ENCODE measurements at places on chromosomes 2 and 18.

- no peak for DNase-seq
Observed at GRCh38 chr2:63589148-63589958, 590 bp downstream of the MDH1 start.

GRCh38 chr18:75346671-75347070 lies 80.8 kb downstream of the SMIM21 start:
- no peak for DNase-seq

- DNase-seq = no peak
Observed at GRCh38 chr2:20434588-20435294, 12.1 kb upstream of the RHOB start.

DNA sequence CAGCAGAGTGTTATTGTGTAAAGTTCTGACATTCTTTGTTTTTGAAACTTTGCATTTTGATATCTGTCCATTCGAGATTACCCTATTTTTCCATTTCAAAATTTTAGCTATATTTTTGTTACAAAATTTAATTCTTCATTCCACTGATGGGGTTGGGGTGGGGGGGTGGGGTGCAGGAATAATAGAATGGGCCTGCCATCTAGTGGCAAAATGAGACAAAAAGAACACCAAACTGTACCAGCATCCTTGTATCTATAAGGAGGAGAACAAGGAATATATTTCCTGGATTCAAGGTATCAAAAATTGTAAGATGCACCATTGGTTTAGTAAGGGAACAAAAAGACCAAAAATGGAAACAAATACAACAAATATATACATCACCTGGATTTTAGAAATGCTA lies 27.9 kb upstream of the TTR start:
- DNase-seq = no peak

GRCh38 chr2:54903736-54904554 lies 146.3 kb downstream of the RTN4 start:
- peak; percentile 95 for DNase-seq

DNA sequence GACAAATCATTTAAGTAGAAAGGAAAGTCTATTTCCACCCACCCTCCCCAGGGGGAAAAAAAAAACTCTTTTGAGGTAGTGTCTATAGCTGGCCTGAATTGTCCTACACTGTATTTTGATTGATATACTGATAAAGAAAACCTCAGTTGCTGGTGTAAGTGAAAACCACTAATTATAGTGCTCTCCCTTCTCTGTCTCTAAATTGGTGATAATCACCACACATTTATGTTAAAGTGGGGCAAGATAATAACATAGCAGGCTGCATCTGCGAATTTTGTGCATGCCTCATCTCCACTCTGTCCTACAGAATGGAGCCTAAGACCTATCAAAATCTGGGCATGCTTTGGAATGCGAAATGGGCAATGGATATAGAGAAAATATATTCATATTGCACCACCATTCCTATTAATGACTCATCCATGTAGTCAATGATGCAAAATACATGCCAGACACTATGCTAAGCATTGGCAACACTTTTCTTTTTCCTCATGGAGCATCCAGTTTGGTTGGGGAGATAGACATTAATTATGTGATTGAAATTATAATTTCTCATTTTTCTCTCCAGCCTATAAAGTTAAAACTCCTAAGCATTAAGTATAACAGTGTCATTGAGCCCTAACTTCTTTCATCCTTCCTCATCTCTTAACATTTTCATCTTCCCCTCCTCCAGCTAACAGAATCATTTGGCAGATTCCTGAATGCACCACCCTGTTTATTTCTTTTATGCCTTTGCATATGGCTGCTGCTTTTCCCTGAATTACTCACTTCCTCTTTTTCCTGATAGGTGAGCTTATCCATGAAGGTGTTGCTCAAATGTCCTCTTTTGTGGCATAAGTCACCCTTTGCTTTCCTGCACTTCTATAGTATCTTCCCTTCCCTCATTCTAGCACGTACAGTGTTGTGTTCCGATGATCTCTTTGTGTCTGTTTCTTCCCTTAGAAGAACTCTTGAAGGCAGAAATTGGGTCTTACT lies 58.2 kb downstream of the SLC9A2 start:
- DNase-seq = no peak

GRCh38 chr2:65018141-65018582 lies 29.0 kb downstream of the SLC1A4 start:
- DNase-seq = no peak

GRCh38 chr18:73352546-73352945 lies 484.8 kb upstream of the NETO1 start:
- DNase-seq = no peak

DNA sequence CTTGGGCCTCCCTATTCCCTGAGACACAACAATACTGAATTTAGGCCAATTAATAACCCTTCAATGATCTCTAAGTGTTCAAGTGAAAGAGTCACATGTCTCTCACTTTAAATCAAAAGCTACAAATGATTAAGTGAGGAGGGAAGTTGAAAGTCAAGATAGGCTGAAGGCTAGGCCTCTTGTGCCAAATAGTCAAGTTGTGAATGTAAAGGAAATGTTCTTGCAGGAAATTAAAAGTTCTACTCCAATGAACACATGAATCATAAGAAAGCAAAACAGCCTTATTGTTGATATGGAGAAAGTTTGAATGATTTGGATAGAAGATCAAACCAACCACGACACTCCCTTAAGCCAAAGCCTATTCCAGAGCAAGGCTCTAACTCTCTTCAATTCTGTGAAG lies 286.9 kb downstream of the MEIS1 start:
- DNase-seq = no peak

DNA sequence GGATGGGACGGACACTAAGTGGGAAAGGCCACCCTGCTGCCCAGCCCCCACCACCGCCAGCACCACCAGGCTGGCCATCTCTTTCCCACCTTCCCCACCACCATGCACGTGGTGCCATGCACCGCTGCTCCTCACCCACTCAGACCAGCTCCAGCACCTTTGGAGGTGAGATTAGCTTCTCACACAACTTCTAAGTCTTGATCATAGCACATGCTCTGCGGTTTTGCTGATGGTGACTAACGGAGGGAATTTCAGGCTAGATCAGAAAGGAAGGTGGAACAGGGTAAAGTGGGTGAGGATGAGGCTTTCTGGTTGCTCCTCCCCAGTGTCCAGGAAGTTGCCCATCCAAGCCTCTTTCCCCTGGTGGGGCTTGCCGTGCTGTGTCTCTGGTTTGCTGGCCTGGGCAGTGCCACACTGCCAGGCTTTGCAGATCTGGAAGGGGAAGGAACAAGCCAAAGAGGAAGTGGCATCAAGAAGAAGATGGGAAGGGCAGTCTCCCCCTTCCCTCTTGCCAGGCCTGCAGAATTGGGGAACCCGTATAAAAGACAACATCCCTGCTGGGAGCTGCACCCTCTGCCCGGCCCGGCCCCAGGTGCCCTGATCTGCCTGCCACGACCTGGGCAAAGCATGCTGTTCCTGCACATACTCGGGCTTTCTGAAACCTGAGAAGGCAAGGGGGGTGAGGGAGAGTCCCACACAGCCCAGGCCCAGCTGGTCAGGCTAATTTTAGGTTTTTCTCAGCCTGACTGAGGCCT lies 44.3 kb upstream of the CAB39 start:
- no peak for DNase-seq

- no peak for DNase-seq
Observed at GRCh38 chr2:95061119-95061512, 35.6 kb downstream of the MAL start.

GRCh38 chr2:30341500-30342267 lies 105.4 kb upstream of the LCLAT1 start:
- DNase-seq = no peak

DNA sequence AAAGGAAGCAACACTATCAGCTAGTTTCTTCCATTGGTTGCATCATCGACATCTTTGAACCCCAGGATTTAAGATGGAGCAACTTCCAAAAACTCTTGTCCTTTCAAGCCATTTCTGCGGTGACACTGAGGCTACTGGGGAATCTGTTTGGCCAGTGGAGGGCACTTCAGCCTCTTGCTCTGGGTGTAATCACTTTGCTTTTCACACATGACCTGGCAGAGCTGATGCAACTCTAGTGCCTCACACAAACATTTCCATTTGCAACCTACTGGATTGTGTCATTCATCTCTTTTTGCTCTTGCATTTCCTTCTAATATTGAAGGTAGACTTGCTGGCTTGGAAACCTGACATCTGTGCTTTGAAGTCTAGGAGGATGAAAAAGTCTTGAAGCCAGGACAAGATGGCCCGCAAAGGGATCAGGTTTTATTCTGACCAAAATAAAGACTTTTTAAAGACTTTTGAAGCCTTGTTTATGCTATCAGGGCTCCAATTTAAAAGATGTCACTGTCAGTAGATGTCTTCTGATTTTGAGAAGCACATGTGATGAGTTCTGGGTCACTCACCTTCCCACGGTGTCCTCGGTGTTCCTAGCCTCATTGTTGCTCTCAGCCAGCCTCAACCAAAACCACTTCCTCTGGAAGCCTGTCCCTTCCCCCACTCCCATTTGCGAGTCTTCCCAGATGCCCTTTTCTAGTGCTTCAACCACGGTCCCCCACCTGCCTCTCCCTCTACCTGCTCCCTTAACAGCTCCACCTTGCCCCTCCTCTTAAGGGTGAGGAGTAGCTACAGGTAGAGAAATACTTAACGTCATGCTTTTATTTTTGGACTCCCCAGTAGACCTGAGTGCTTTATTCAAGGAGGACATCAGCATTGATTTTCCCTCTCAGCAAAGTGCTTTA lies 69.7 kb upstream of the KCNE4 start:
- peak; percentile 10 for DNase-seq

- no peak for DNase-seq
Observed at GRCh38 chr18:48904847-48905394, 45.8 kb downstream of the SMAD7 start.

DNA sequence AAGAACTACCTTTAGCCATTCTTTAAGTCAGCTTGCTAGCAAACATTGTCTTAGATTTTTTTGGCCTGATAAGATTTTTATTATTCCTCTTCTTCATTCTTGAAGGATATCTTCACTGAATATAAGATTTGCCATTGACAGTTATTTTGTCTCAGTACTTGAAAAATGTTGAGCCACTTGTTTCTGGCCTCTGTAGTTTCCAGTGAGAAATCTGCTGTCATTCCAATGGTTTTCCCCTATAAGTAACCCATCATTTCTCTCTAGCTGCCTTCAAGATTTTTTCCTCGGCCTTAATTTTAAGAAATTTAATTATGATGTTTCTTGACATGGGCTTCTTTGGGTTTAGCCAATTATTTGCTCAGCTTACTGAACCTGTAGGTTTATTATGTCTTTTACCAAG lies 32.6 kb downstream of the ACOXL start:
- no peak for DNase-seq

DNA sequence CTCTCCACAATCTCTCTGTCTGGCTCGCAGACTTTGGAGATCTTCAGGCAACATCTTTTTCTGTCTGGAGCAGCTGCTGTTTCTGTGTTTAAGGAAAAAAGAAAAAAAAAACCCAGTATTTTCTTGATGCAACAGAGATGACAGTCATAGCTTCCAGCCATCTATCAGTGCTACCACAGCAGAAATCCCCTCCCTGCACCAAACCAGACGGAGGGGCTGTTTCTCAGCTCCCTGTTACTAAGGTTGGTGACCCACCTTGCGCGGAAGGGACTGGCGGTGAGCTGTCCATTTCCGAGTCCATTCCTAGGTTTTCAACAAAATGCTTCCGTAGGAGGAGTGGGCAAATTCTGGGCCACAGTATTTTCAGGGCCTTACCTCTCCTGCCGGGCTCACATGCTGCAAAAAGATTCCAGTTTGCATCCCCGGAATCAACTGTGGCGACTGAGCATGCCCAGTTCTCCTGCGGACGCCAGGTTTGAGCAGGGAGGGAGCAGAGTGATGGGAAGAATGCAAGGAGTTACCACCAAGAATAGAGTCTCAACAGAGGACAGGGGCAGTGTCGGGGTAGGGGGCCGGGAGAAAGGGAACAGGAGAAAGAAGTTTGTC lies 1.2 kb downstream of the SLC4A10 start:
- no peak for DNase-seq

DNA sequence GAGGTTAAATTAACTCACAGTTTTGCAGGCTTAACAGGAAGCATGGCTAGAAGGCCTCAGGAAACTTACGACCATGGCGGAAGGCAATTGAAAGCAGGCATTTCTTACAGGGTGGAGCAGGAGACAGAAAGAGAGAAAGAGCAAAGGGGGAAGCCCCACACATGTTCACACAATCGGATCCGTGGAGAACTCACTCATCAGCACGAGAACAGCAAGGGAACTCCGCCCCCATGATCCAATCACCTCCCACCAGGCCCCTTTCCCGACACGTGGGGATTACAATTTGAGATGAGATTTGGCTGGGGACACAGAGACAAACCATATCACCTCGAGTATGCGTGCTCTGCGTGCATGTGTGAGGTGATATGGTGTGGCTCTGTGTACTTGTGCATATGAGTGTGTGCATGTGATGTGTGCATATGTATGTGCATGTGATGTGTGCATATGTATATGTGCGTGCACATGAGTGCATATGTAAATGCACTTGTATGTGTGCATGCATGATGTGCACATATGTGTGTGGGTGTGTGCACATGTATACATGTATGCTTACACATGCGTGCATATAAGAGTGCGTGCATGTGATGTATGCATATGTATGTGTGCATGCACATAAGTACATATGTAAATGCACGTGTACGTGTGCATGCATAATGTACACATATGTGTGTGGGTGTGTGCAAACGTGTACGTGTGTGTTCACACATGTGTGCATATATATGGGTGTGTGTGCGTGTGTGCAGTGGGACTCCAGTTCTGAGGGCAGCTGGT lies 108.7 kb upstream of the HDAC4 start:
- no peak for DNase-seq

GRCh38 chr2:237205043-237205541 lies 119.4 kb downstream of the COPS8 start:
- DNase-seq = no peak

- no peak for DNase-seq
Observed at GRCh38 chr2:202051499-202052161, 18.0 kb downstream of the FZD7 start.

- no peak for DNase-seq
Observed at GRCh38 chr2:12265646-12266045, 451.1 kb upstream of the TRIB2 start.

GRCh38 chr2:230231251-230231650 lies 5.7 kb downstream of the SP140 start:
- DNase-seq = no peak

DNA sequence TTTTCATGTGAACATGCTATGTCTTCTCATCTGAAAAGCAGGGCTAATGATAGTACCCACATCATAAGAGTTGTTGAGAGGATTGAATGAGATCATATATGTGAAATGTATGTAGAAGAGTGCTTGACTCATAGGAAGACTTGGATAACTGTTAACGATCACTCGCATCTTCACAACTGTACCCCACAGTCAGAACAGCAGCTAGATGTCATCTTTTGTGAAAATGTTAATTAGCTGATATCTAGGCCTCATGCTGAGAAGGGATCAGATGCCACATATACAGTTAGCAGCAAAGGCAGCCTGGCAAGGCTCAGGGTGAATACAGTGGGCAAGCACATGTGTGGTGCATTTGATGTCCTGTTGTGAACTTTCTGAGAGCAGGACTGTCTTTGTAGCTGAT lies 24.2 kb downstream of the MAP3K20 start:
- no peak for DNase-seq

- no peak for DNase-seq
Observed at GRCh38 chr18:29726646-29727045, 1315.9 kb downstream of the DSC3 start.

DNA sequence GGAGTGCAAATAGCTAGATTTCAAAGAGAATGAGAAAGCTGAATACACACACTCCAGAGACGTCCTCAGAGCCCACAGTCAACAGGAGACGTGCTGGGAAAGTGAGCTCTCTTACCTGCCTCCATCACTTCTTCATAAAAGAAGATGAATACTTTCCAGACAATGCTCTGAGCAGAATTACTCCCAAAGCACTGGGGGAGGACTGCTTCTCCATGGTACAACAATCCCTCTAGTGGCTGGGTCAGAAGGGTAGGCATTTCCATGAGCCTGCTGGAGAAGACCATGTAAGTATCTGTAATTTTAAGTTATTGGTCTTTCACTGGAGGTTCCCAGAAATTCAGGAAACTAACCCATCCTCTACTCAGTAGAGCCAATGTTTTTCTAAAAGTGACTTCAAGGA lies 190.3 kb downstream of the RBM43 start:
- no peak for DNase-seq

All from Panc1 (cell line).